Type B pancreatic cell (in vitro differentiated cells): ENCODE measurements at places on chromosomes 5 and 9. TPM values are rescaled to one million over a fixed set of nuclear protein-coding genes. Genes with fewer than 3 reads are reported as not detected.

DNA sequence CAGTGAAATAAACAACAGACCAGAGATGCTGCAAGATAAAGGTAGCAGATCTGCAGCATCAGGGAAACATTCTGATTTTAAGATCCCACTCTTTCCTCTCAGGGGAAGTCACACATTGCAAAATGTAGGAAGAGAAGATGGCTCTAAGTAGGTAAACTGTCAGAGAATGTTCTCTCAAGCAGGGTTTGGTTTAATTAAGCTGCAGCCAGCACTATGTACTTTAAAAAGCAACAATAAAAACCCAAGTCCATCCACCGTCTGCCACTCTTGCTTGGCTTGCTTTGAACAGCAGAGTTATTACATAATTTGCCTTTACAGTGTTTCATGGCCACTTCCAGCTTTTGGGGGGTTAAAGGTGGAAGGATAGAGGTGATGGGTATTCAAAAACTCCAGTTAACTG, 343.2 kb upstream of the DAP start:
- no peak for DNase-seq
- H3K27me3 ChIP-seq, result no peaks in the 10 kb centered on the region

GRCh38 chr9:89793551-89793950, 188.7 kb downstream of the GADD45G start:
- no peak for DNase-seq
- H3K4me3 ChIP-seq, result no peak overlapping the region
- H3K27ac ChIP-seq, result no peak overlapping the region

DNA sequence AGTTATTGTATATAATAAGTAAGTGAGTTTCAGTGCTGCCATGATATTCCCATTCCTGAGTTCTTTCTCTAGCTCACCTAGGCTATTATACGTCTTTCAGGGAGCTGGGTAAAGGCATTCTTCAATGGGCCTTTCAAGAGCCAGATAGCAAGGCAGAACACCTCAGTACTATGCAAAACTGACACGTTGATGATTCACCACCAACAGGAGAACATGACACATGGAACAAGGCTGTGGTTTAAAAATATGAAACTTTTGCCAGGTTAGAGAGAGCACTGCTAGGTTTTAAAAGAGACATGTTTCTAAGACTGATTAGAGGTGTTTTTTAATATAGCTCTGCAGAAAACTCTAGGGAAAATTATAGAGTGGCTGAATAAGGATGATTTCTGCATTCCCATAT, 95.9 kb downstream of the UGCG start:
- no peaks in the 10 kb centered on the region for H3K4me1 ChIP-seq
- DNase-seq, result no peak
- no peaks in the 10 kb centered on the region for H3K27me3 ChIP-seq
- no peak overlapping the region for H3K27ac ChIP-seq

- no peaks in the 10 kb centered on the region for H3K27me3 ChIP-seq
- DNase-seq, result no peak
- H3K4me3 ChIP-seq, result no peak overlapping the region
- no peaks in the 10 kb centered on the region for H3K36me3 ChIP-seq
- H3K27ac ChIP-seq, result no peak overlapping the region
These were observed 14.0 kb downstream of the FGFR4 start for GRCh38 chr5:177100714-177101121.

DNA sequence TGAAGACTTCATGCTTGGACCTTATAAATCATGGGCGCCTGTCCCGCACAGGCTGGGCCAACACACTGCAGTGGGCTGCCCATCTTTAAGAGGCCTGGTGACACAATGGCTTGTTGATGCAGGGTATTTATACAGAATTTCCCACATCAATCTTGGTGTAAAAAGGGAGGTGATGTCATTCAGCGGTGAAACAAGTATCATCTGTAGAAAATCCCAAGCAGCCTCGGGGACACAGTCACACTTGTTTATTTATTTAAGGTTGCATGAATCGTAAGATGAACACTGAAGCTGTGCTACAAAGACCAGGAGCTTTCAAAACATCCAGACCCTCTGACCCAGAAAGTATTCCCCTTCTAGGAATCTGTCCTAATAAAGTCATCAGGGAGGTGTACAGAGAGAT, 40.5 kb downstream of the SMIM23 start:
- no peaks in the 10 kb centered on the region for H3K27me3 ChIP-seq
- no peak overlapping the region for H3K4me3 ChIP-seq
- no peak for DNase-seq
- H3K36me3 ChIP-seq, result no peaks in the 10 kb centered on the region
- peaks cover 4% of the 10 kb centered on the region for H3K4me1 ChIP-seq
- H3K27ac ChIP-seq, result no peak overlapping the region

- no peak for DNase-seq
- H3K4me3 ChIP-seq, result no peak overlapping the region
- no peak overlapping the region for H3K27ac ChIP-seq
- peaks cover 31% of the 10 kb centered on the region for H3K36me3 ChIP-seq
- H3K4me1 ChIP-seq, result peaks cover 5% of the 10 kb centered on the region
These were observed 79.8 kb downstream of the RICTOR start for GRCh38 chr5:38994324-38994927.

GRCh38 chr5:56116599-56117141, 116.5 kb downstream of the ANKRD55 start:
- H3K4me3 ChIP-seq, result no peak overlapping the region
- H3K36me3 ChIP-seq, result no peaks in the 10 kb centered on the region
- no peak for DNase-seq
- no peaks in the 10 kb centered on the region for H3K27me3 ChIP-seq

- H3K36me3 ChIP-seq, result no peaks in the 10 kb centered on the region
- H3K27ac ChIP-seq, result no peak overlapping the region
- H3K4me3 ChIP-seq, result no peak overlapping the region
- no peaks in the 10 kb centered on the region for H3K27me3 ChIP-seq
These were observed 457.7 kb downstream of the ANXA1 start for GRCh38 chr9:73609381-73609780.

DNA sequence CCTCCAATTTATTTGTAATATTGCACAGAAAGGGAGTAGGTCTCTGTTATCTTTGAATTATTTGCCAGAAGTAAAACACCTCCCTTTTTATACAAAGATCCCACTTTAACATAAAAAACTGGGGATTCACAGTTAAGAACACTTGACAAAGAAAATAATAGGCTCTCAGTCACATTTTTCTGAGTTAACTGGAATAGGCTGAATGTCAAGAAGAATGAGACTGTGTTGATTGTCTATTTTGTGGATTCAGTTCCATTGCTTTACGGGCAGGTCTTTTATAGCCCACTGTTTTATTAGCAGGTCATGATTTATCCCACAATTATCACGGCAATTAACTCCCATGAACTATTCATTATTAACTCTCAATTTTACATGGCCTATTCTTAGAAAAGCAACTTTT, 427.4 kb downstream of the CTNND2 start:
- H3K4me3 ChIP-seq, result no peak overlapping the region
- H3K4me1 ChIP-seq, result no peaks in the 10 kb centered on the region
- H3K36me3 ChIP-seq, result no peaks in the 10 kb centered on the region
- no peak overlapping the region for H3K27ac ChIP-seq

DNA sequence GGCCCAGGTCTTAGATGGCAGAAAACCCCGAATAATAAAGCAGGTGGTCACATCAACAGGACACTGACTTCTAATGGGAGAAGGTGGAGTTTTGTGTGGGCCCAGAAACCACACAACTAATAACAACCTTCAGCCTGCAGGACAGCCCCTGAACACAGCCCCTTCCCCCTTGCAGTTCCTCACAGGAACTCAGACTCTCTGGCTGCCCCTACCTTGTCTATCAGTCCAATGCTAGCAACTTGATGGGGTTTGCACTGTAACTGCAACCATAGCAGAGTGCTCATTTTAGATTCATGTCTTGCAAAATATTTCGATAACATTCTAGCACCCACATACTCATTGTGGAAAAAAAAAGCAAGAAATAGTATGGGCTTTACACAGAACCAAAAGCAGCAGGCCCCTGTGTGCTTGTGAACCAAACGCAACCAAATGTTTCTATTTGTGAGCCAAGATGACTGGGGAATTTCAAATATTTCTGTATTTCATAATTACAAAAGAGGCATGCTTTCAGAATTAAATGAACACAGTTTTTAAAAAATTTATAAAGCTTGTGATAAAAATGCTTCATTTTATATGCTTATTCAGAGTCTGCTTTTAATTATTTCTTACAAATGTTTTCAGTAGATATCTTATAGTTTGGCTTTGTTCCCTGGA, 62.7 kb upstream of the PDE4D start:
- no peak for DNase-seq
- no peak overlapping the region for H3K4me3 ChIP-seq
- no peaks in the 10 kb centered on the region for H3K27me3 ChIP-seq
- no peak overlapping the region for H3K27ac ChIP-seq
- no peaks in the 10 kb centered on the region for H3K4me1 ChIP-seq

DNA sequence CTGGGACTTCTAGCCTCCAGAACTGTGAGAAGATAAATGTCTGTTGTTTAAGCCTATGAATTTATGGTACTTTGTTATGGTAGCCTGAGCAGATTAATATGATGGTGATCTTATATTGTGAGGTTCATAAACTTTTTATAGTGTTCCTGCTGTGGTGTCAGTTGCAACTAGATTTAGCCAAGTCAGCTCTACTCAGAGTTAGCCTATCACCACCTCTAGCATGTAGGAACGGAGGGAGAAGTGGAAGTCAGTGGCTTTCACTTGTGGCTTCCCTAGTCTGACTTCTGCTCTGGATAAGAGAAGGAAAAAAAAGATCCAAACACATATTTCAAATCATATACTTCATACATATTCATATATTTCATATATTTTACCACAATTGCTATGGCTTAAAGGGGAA, 6.6 kb downstream of the POC5 start:
- H3K4me3 ChIP-seq, result no peak overlapping the region
- DNase-seq, result no peak
- H3K36me3 ChIP-seq, result peaks cover 22% of the 10 kb centered on the region
- no peaks in the 10 kb centered on the region for H3K27me3 ChIP-seq

DNA sequence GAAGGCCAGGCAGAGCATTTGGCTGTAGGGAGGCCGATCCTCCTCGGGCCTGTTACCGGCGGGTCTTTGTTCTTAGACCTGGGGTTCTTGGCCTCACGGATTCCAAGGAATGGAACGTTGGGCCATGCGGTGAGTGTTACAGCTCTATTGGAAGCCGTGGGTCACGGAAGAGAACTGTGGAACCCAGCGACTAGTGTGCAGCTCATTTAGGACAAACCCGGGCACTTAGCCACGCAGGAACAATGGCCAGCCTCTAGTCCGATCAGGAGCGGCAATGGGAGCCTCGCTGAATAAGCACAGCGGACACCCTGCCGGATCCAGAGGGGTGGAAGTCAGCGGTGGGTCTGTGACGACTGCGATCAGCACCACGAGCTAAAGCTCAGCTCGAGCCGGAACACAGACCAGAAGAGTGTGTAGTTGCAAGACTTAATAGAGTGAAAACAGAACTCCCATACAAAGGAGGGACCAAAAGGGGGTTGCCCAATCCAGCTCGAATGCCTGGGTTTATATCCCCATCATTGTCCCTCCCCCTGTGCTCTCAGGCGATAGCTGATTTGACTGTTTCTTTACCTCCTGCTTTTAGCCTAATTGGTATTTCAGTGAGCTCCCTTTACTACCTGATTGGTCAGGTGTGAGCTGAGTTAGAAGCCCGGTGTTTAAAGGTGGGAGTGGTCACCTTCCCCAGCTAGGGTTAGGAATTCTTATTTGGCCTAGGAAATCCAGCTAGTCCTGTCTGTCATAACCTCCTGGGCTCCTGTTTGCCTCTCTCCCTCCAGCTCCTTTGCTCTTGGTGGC, 53.7 kb upstream of the RPL26L1 start:
- peaks cover 3% of the 10 kb centered on the region for H3K27me3 ChIP-seq
- peak overlapping the region; percentile 94 for H3K27ac ChIP-seq
- H3K4me1 ChIP-seq, result peaks cover 59% of the 10 kb centered on the region
- no peak for DNase-seq
- peaks cover 12% of the 10 kb centered on the region for H3K36me3 ChIP-seq

DNA sequence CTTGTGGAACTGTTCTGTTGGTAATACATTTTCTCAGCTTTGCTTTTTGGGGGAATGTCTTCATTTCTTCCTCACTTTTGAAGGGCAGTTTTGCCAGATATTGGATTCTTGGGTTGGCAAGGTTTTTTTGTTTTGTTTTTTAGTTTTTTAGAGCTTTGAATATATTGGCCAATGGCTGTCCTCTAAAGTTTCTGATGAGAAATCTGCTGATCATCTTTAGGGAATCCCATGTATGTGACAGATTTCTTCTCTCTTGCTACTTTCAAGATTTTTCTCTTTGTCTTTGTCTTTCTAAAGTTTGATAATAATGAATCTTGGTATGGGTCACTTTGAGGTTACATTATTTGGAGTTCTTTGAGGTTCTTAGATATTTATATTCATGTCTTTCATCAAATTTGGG, 227.4 kb downstream of the FBXL7 start:
- H3K36me3 ChIP-seq, result peaks cover 4% of the 10 kb centered on the region
- H3K27ac ChIP-seq, result no peak overlapping the region
- no peaks in the 10 kb centered on the region for H3K4me1 ChIP-seq
- no peaks in the 10 kb centered on the region for H3K27me3 ChIP-seq

- H3K4me1 ChIP-seq, result peaks cover 28% of the 10 kb centered on the region
- no peak overlapping the region for H3K4me3 ChIP-seq
- no peaks in the 10 kb centered on the region for H3K27me3 ChIP-seq
- H3K27ac ChIP-seq, result no peak overlapping the region
- no peak for DNase-seq
These were observed 118.8 kb downstream of the CDC42SE2 start for GRCh38 chr5:131382407-131383395.

- H3K27ac ChIP-seq, result no peak overlapping the region
- no peak for DNase-seq
- no peak overlapping the region for H3K4me3 ChIP-seq
- peaks cover 6% of the 10 kb centered on the region for H3K36me3 ChIP-seq
- no peaks in the 10 kb centered on the region for H3K4me1 ChIP-seq
These were observed 359.2 kb upstream of the ZNF462 start for GRCh38 chr9:106503759-106504158.

- H3K27ac ChIP-seq, result no peak overlapping the region
- H3K4me3 ChIP-seq, result no peak overlapping the region
- no peaks in the 10 kb centered on the region for H3K36me3 ChIP-seq
- H3K4me1 ChIP-seq, result no peaks in the 10 kb centered on the region
- no peak for DNase-seq
- H3K27me3 ChIP-seq, result peaks cover 24% of the 10 kb centered on the region
These were observed 41.2 kb downstream of the FYB1 start for GRCh38 chr5:39178171-39178570.

DNA sequence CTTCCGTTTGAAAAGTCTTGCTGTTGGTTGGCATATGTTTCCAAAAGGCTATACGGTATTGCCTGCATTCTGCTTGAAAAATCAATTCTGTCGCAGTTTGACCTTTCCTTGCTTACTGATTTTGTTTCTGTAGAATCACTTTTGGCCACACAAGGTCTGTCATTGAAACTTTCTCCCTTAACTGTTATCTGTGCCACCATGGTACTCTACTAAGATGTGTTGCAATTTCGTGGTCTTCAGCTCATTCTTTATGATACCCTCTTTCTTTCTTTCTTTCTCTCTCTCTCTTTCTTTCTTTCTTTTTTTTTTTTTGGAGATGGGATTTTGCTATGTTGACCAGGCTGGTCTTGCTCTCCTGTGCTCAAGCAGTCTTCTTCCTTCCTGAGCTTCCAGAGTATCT, 4.5 kb downstream of the OSTF1 start:
- no peak for DNase-seq
- no peak overlapping the region for H3K27ac ChIP-seq
- no peak overlapping the region for H3K4me3 ChIP-seq
- peaks cover 21% of the 10 kb centered on the region for H3K4me1 ChIP-seq

GRCh38 chr9:8012986-8013385, 213.4 kb upstream of the DMAC1 start:
- peaks cover 9% of the 10 kb centered on the region for H3K4me1 ChIP-seq
- DNase-seq, result no peak
- H3K4me3 ChIP-seq, result no peak overlapping the region
- no peak overlapping the region for H3K27ac ChIP-seq

Gene BRD9
- 38.2 and 55.6 TPM in 2 replicates for total RNA-seq

Gene SLC23A1
- 1.6 and 2.1 TPM in 2 replicates for total RNA-seq

Gene HTR4
- 0.29 and 1.4 TPM in 2 replicates for total RNA-seq

Gene GRXCR2
- 0.24 TPM in 1 of 2 replicates, not detected in the other for total RNA-seq

Gene SLC34A1
- 0.12 and 0.22 TPM in 2 replicates for total RNA-seq

Gene C5orf34
- total RNA-seq, result 2.0 and 8.3 TPM in 2 replicates
